ENCODE measurements at places on chromosomes 12 and 14.

DNA sequence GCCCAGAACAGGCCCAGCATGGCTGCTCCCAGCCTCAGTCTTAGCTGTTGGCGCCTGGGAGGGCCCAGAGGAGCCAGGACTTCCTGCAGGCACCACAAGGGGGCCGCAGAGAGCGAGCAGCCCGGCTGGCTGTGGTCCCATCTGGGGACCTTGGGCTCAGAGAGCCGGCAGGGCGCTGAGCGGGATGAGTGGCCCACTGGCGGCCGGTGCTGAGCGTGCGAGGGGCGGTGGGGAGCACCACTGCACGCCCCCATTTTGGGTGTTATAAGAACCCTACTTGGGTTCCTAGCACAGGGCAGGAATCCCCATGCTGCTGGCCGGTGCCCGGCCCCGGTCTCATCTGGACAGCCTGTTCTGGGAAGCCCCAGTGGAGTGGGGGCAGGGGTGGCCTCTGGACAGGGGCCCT, 25.9 kb upstream of the CRIP2 start:
- DNase-seq: peak; percentile 65

DNA sequence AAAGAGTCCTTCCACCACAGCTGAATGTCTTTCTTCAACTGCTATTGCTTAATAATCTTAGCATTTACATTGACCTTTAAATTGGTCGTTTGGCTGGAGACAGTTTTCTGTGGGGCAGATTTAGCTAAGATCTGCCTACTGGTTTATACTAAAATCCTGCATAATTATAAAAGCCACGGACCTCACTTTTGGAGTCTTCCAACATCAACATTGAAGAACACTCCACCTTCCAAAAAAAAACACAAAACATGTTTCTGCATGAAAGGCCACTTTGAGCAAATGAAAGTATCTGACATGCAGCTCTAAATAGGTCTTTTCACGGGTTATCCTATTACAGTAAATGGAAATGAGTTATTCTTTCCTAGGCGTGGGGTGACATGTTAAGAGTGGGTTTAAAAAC, 57.0 kb upstream of the KRR1 start:
- DNase-seq: no peak

DNA sequence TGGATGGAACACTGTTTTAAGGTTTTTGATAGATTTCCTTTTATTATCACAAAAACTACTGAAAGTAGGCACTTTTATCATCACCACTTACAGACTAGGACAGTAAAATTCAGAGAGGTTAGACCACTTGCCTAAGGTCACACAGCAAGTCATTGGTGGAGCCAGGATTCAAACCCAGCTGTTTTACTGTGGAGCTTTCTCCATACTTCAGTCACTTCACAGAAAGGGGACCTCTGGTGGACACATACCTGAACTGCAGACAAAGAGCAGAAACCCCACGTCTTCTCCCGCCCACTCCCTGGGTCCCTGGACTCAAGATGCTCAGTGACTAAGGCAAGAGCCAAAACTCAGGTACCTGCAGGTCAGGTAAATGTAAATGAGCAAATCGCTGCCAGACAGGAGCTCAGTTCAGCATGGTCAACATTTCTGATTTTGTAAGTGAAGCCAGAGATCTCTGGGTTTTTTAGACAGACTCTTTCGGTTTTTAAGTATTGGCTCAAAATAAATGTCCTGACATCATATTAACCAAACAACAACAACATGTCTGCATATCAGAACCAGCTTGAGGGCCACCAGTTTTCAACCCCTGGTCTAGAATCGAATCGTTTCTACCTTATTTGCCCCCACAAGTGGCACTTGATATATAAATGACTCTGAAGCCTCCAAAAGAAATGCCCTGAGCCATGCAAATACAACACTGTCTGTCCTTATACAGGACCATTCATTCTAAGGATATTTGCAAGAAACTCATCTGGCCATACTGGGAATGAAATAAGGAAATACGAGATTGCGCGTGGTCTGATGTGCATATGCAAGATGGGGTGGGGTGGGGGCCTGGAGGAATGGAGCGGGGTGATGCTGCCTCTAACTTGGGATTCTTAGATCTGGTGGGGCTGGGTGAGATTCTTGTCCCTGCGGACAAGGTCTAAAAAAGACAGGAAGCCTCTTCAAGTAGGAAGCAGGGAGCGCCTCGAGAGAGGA, 110.9 kb downstream of the KSR2 start:
- DNase-seq: peak; percentile 64

GRCh38 chr12:9792961-9793617, 32.4 kb upstream of the CD69 start:
- no peak for DNase-seq

DNA sequence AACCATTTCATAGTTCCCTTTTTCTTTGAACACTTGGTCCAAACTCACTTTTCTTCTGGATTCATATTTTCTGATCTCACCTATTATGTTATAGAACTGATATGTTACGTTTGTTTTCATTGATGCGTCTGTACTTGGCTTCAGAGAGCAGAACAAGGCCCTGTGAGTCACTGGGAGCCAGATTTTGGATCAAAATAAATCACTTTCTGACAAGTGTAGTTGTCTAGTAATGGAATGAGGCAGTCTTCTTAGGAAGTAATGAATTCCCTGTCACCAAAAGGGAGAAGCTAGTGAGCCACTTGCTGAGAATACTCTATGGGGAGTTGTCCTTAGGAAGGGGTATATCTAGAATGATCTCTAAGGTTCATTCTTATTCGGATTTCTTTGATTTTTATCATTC, 10.2 kb downstream of the BICD1 start:
- DNase-seq: no peak

- DNase-seq: no peak
These were observed 147.5 kb downstream of the ADCK1 start for GRCh38 chr14:77947372-77947771.

DNA sequence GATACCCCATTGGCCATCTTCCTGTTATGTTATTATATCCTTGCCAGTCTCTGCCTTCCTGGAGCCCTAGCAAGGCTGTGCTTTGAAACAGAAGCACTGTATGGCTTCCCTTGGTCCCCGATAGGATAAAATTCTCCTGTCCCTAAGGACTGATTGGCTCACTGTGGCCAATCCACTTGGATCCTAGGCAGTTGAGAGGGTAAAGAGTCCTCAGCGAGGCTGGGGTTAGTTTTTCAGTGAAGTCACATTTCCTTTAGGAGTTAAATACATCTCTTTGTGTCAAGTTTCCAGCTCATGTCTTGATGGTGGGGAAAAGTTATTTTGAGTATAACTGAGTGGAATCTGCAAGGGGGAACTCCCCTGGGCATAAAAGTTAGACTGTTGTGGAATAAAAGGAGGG, 7.3 kb downstream of the AACS start:
- DNase-seq: no peak

- no peak for DNase-seq
These were observed 4.0 kb downstream of the RAB15 start for GRCh38 chr14:64968167-64968566.

DNA sequence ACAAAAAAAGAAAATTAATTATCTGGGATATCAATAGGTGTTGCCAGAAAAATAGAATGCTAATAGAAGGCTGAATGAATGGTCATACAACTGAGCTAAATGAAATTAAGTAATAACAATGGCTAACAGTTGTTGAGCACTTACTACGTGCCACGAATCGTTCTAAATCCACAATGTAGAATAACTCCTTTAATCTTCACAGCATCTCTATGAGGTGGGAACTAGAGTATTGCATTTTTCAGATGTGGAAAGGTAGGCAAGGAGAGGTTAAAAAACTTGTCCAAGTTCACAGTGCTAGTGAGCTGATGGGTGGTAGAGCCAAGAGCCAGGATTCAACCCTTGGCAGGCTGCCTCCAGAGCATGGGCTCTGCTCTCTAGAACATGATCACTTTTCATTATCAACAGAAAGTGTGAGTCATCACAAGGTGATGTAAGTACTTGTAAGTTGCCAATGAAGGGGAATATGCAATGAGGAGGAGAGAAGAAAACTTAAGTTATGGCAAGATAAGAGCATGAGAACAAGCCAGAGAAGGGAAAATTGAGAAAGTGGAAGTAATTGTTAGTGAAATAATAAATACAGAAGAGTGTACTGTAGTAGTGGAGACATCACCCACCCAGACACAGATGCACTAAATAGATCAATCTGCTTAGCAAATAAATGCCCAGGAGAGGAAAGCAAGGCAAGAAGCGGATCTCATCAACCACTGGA, 122.1 kb downstream of the PRKD1 start:
- no peak for DNase-seq

DNA sequence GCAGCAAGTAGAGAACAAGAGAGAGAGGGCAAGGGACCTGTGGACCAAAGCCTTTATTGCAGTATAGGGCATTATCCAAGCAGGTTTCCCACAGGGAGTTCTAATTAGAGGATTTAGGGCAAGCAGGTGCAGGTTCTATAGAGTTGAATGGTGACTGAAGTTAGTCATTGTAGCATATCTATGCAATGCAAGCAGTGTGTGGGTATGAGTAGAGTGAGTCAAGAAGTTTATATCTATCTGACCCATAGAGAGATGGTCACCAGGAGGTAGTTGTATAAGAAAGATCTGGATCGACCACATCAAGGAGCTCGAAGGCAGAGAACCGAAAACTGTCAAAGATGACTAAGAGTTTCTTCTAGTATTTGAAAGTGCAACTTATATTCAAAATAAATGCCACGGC, 167.3 kb downstream of the PLCZ1 start:
- DNase-seq: no peak

- no peak for DNase-seq
These were observed 32.3 kb upstream of the MMP17 start for GRCh38 chr12:131795690-131796410.

GRCh38 chr14:81221579-81222102, 882 bp upstream of the GTF2A1 start:
- DNase-seq: no peak

DNA sequence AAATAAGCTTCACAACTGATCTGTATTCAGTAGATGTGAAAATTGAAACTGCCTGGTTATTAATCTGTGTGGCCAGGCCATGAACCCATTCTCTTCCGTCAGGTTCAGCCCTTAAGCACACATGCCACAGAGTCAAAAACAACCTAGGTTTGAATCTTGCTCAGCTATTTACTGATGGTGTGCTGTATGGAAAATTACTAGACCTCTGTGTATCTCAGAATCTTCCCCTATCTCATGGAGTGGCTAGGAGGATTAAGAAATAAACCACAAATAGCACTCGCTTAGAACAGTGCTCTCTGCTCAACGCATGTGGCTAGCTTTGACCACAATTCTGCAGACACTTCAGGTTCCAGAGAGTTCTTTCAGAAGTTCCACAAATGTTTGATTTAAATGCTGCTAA, 240.7 kb upstream of the PLEKHG7 start:
- no peak for DNase-seq

DNA sequence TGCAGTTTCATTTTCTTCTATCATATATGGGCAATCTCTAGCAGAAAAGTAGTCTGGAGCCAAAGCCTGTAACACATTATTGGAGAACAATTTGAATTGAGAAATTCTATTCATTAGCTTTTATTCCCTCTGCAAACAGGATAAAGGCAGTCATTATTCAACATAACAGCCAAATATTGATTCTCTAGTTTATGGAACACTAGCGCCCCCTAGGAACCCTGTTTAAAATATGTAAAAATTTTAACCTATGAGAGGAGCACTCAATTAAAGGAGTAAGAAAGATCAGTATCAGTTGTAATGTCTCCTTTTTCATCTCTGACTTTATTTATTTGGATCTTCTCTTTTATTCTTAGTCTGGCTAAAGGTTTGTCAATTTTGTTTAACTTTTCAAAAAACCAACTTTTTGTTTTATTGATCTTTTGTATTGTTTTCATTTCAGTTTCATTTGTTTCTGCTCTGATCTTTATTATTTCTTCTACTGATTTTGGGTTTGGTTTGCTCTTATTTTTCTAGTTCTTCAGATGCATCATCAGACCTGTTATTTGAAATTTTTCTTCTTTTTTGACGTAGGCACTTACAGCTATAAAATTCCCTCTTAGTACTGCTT, 4.8 kb upstream of the LMNTD1 start:
- no peak for DNase-seq

GRCh38 chr12:101720118-101720517, 19.1 kb downstream of the SYCP3 start:
- DNase-seq: no peak

DNA sequence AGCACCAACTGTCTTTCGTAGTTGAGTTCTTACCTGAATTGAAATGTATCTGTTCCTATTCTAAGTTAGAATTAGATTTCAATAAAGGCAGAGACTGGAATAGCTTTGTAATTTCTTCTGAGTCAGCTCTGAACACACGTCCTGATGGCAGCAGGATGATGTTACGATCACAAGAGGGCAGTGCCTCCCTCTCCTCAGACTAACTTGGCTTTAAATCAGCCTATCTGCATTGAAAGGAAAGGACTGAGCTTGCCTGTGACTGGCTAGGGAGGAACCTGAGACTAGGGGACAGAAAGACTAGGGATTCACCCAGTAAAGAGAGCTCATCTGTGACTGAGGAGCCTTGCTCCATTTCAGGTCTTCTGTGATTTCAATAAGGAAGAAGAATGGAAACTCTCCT, 323.7 kb upstream of the OR4E1 start:
- no peak for DNase-seq

- DNase-seq: no peak
These were observed 128.2 kb downstream of the RGS6 start for GRCh38 chr14:72060460-72060859.

GRCh38 chr14:93128725-93129459, 13.2 kb upstream of the ITPK1 start:
- DNase-seq: no peak

GRCh38 chr12:25719505-25719904, 166.4 kb upstream of the LMNTD1 start:
- no peak for DNase-seq

DNA sequence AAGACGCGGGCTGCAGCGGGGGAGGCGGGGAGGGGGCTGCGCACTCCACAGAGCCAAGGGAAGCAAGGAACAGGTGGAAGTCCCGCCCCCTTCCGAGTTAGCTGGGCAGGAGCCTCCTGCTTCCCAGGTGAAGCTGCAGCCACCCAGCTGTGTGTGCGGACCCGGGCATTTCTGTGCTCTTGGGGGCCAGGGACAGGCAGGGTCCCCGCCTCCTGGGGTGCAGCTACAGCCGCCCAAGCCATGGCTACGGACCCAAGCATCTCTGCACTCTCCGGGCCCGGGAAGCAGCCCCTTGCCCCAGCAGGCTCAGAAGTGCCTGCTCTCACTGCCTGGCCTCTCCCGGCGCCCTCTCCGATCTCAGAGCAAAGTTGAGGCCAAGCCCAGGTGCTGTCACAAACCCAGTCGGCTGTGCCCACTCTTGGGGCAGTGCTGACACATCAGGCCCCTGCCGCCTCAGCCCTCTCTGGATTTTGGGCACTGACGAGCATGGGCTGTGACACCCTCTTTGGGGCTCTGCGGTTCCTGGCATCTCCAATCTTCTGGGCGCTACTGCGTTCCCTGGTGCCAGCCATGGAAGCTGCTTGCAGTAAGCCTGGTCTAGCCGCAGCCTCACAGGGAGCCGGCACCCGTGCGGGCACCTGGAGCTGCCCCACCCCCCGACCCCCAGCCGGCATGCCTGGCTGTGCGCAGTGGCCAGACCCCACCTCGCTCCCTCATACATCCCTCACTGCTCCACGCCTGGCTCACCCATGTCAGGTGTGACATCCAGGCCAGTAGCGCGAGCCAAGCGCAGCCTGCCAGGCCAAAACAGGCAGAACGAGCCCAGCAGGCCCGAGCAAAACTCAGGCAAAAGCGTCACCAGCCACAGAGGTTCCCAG, 8.5 kb upstream of the MGAT4C start:
- DNase-seq: no peak

GRCh38 chr14:34187061-34187460, 236.2 kb upstream of the EGLN3 start:
- DNase-seq: no peak

Data from stimulated activated CD4-positive, alpha-beta T cell treated with anti-CD3 and anti-CD28 coated beads, Interleukin-2, amount 100 ng/mL, for 24 hours (primary cell).